ENCODE measurements at places on chromosomes 12 and 14.

DNA sequence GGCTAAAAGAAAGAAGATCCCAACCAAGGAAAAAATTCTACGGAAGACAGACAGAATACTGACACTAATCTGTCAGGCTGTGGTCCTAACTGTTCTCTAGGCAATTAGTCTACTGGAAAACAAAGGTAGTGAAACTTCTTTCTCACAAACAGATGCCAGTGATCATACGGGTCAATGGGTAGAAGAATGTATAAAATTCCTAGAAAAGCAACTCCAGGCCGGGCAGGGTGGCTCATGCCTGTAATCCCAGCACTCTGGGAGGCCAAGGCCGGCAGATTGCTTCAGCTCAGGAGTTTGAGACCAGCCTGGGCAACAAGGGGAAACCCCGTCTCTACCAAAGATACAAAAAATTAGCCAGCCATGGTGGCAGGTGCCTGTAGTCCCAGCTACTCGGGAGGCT is 64.8 kb downstream of the HECTD4 start:
- DNase-seq = no peak

- peak; percentile 1 for DNase-seq
Measured at GRCh38 chr12:90858252-90858651, 96.7 kb downstream of the CCER1 start.

GRCh38 chr12:85529896-85530295 is 249.9 kb downstream of the ALX1 start:
- no peak for DNase-seq

GRCh38 chr14:72801836-72802587 is 91.9 kb downstream of the DPF3 start:
- no peak for DNase-seq

GRCh38 chr14:24377657-24378056 is 9.7 kb downstream of the NFATC4 start:
- no peak for DNase-seq

- DNase-seq = no peak
Measured at GRCh38 chr12:3172124-3173007, 95.2 kb downstream of the TSPAN9 start.

GRCh38 chr12:64884164-64884542 is 59.7 kb downstream of the TBC1D30 start:
- no peak for DNase-seq

GRCh38 chr12:122934722-122935121 is 31.5 kb downstream of the ABCB9 start:
- no peak for DNase-seq

DNA sequence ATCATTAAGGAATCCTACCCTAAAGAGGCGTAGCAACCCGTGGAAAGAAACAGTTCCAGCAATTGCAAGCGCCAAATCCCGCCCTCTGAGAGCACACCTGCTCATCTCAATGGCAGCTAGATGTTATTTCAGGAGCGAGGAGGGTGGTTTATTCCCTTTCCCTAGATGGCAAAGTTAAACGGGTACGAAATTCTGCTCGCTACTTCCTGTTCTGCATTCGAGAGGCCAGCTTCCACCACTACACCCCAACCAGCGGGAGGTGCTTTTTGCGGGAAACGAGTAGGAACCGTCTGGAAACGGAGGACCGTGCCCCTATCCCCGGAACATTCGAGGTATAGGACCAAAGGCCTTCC is 536 bp downstream of the VPS29 start:
- DNase-seq = no peak

GRCh38 chr12:132604151-132604618 is 6.2 kb downstream of the LRCOL1 start:
- no peak for DNase-seq

DNA sequence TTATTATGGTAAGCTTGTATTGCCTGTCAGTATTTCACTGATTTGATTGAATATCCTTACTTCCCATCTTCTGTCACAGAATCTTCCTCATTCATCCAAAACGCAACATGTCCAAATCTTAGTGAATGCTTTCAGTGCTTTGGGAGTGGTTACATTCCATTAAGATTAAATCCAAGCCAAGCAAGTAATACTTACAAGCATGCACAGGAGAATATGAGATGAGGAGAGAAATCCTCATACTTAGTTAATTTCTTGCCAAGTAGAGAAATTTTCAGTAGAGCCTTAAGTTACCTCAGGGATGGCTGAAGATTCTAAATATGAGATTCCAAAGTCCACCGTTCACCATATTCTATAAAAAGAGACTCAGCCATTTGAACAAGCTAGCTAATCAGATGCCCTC is 316.0 kb downstream of the RAD51B start:
- DNase-seq = no peak

- no peak for DNase-seq
Measured at GRCh38 chr12:1646569-1647284, 17.7 kb downstream of the WNT5B start.

- peak; percentile 59 for DNase-seq
Measured at GRCh38 chr14:70317969-70318634, 41.4 kb downstream of the COX16 start.

- DNase-seq = no peak
Measured at GRCh38 chr12:77888611-77889010, 57.9 kb downstream of the NAV3 start.

DNA sequence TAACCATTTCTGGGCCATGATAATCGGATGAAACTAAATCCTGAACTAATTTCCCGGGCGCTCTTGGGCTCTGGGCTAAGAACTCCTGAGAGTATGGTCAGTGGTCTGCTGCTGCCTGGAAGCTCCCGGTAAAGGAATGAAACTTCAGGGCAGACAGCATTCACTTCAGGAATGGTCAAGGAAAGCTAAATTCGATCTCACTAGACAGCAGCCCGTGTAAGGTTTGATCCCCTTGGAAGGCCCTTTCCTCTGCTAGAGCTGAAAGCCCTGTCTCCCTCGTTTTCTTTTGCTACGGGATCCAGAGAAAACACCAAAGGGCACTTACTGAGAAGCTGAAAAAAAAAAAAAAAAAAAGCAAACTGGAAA is 680 bp downstream of the ASB8 start:
- no peak for DNase-seq

GRCh38 chr12:24688601-24689000 is 260.3 kb downstream of the BCAT1 start:
- no peak for DNase-seq

DNA sequence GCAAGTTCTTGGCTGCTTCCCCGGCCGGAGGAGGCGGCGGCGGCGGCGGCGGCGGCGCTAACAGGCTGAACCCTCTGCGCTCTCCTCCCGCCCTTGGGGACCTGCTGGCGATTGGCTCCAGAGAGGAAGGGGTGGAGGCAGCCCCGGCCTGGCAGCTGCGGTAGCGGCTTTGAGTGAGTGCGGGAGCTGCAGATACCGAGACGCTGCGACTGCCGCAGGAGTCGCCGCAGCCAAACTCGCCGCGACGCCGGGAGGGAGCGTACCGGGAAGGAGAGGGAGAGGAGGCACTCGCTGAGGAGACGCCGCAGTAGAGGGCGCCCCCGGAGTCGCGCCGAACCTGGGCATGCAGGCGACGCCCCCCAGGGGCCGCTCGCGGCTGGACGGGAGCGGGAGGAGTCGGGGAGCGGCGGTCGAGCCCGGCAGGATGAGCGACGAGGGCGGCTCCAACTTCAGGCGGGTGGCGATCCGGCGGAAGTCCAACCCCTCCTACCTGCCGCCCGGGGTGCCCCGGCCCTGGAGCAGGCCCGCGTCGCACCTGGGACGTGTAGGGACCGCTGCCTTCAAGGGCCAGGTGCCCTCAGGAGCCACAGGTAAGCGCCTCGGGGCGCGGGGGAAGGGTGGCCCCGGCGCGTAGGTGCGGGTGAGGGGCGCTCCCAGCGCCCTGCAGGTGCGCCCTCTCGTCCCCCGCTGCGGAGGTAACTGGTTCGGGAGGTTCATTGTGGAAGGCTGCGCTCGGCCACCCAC is at the start of gene FGD4:
Gene FGD4 (plus strand): TSS at position 189 of the 744 bp plus-strand sequence.
- peak; percentile 64 for DNase-seq

GRCh38 chr12:121130866-121131373 is 1.8 kb upstream of the P2RX7 start:
- no peak for DNase-seq

GRCh38 chr14:101581806-101582205 is 20.5 kb downstream of the DIO3 start:
- DNase-seq = no peak

- no peak for DNase-seq
Measured at GRCh38 chr12:94806617-94807016, 156.3 kb upstream of the TMCC3 start.

- no peak for DNase-seq
Measured at GRCh38 chr14:72775923-72776554, 117.9 kb downstream of the DPF3 start.

DNA sequence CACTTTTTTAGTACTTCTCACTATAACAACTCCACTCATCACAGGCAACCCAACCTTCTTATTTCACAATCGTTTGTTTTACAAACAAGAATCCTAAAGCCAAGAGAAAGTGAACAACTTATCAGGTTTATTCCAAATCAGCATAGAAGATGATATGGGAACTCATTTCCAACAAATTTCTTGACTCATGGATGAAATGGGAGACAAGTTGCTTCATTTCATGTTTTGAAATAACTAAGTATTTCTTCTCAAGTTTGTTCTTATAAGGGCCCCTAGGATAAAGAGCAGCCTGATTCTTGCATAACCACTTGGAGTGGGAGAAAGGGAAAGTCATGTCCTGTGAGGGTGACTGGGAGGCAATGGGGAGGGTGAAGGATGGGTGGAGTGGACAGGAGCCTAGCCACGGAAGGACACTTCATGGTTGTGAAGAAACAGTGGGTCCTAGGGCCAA is 168.3 kb downstream of the DUSP6 start:
- DNase-seq = no peak

DNA sequence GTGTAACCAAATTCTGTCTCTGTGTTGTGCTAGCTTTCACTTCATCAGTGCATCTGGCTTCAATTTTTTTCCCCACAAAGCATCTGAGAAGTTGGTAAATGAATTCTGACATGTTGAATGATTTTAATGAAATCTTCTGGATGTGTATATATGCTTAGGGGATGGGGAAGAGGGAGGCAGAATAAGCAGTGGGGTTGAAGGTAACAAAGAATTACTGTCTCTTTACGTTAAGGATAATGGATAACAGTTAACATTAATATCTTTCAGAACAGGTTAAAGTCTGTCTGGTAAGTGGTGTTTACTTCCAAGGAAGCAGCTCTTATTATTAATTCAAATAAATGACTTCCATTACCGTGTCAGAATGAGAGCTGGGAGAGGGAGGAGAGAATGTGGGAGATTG is 261.7 kb downstream of the ERC1 start:
- no peak for DNase-seq

- no peak for DNase-seq
Measured at GRCh38 chr12:124506145-124506831, 61.1 kb downstream of the NCOR2 start.

- no peak for DNase-seq
Measured at GRCh38 chr14:78605025-78605762, 435.0 kb downstream of the NRXN3 start.

DNA sequence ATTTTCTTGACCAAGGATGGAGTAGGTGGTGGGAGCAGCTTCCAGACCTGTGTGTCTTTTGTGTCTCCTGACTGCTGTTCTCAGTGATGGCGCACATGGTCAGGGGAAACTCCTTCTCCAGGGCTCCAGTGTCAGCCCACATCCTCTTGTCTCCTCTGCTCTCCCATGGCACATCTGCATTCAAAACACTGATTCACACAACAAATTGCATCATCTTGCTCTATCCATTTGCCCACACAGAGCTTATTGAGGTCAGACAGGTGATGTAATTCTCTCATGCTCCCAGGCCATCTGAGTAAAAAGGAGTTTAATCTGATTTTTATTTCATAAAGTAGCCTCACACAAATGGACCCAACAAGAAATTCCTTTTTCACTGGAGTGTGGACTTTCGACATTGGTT is 21.8 kb upstream of the TMEM132C start:
- no peak for DNase-seq

DNA sequence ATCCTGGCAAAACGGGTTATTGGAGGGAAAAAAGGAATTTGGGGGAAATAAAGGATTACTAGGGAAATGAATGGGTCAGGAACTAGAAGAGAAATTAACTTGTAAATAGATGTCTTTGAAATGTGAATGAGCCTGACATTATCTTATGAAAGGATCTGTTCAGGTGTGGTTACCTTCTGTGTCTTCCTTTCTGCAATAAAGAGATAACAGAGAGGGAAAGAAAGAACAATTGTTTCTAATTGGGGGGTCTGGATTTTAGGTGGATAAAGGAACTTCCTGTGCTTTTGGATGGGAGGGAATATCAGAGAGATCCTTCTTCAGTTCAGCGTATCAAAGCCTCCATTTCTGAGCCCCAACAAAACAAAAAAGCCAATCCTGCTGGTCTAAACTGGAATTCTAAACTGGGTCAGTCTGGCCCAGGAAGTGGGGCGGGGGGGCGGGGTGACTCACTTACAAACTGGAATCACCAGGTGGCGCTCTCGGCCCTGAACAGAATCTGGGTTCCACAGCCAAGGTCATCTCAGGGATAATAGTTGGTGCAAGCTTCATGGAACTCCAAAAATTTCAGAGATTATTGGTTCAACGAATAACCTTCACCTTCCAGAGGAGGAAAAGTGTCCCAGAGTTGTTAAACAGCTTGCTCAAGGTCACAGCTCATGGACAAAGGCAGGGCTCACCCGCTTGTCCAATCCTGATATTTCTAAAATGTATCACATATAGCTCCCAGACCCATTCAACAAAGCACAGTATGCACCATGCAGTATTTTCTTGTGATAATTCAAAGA is 15.2 kb upstream of the PEBP1 start:
- peak; percentile 78 for DNase-seq

- no peak for DNase-seq
Measured at GRCh38 chr12:54300732-54301427, at the start of gene NFE2. TSS of gene NFE2 (minus strand) at chr12:54301015. CDS start at chr12:54295248, 5,767 bp downstream.

- DNase-seq = no peak
Measured at GRCh38 chr12:92701441-92701840, 1.3 kb upstream of the PLEKHG7 start.

DNA sequence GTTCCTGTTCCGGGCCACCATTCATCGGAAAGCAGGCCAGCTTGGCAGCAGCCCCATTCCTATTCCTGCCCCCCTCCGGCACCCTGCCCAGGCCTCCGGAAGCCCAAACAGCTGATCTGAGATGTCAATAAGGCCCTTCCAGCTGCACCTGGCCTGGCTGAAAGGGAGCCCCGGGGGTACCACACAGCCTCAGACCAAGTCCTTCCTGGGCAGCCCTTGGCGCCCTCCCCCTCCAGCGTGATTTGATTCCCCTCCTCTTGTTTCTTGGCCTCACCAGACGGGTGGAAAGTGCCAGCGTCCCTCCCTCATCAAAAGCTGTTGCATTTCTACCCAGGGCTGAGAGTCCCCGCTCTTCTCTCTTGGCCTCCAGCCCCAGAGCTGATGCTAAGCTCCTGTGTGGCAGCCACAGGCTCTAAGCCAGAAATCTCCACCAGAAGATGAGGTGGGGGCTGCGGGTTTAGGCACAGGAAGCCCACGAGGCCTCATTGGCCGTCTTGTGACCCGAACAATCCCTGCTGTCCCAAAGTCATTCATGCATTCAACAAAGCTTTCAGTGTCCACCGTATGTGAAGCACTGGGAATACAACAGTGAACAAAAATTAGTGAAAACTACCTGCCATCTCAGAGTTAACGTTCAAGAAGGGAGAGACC is 215.4 kb downstream of the SLC41A2 start:
- peak; percentile 75 for DNase-seq

GRCh38 chr12:92027243-92027642 is 118.4 kb downstream of the BTG1 start:
- no peak for DNase-seq

GRCh38 chr12:15932327-15932726 is 21.2 kb downstream of the DERA start:
- no peak for DNase-seq

Measured in globus pallidus (tissue), 1 donor.